ENCODE measurements at places on chromosomes 13 and 19.

DNA sequence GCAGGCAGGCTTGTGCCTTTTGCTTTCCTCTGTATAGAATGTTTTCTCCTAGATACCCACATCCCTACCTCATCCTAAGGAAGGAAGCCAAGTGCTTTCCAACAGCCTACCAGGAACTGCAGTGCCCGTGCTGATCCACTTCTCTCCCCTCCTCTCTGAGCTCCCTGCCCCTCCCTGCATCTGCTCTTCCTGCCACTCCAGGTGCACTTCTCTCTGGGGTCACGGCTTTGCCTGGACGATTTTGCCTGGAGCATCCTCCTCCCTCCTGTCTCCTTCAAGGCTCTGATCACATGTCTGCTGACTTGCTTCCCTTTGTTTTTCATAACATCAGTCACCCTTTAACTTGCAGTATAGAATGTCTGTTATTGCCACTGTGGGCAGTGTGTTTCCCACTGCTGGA, 34.7 kb upstream of the IRS2 start:
- no peak for DNase-seq

GRCh38 chr13:109309625-109310363, 476.6 kb downstream of the IRS2 start:
- no peak for DNase-seq

GRCh38 chr13:40665126-40666044, 1.1 kb downstream of the FOXO1 start:
- no peak for DNase-seq

DNA sequence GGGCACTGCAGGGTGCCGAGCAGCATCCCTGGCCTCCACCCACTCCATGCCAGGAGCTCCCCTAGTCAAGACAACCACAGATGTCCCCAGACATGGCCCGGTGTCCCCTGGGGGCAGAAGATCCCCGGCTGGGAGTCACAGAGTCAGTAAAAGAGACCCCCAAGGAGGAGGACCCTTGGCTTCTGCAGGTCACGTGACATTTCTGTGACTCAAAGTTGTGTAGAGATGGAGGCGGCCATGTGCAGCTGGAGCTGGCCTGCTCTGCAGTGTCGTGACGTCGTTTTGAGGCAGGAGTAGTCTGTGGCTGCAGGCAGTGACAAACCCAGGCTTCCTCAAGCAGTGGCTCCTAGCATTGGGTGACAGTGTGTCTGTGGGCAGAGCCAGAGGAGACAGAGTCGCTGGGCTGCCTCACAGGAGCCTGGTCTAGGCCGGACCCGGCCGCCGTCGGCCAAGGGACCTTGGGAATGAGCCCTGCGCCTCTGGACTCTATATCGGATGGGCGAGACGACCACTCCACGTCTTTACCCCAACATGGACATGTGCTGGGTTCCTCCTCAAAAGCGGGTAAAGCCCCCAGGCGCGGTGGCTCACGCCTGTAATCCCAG, 7.7 kb upstream of the DIRAS1 start:
- DNase-seq, result no peak

DNA sequence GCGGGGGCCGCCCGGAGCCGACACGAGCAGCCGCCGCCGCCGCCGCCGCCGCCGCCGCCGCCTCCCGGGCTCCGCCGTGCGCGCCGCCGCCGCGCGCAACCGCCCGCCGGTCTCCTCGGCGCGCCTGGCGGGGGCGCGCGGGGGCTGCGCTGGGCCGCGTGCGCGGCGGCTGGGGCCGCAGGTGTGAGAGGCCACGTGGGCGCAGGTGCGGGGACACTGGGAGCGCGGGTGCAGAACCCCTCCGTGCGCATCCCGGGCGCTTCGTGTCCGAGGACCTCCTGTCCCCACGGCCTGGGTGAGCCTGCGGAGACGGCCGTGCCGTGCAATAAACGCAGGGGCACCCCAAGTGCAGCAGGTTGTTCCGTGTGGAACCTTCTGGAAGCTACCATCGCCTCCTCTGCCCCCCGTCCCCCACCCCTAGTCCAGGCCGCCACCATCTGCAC, at the start of gene LINGO3:
LINGO3 (minus strand) TSS at position 41 of the 443 bp plus-strand sequence. CDS start 16,378 bp downstream, outside the sequence.
- DNase-seq, result no peak

DNA sequence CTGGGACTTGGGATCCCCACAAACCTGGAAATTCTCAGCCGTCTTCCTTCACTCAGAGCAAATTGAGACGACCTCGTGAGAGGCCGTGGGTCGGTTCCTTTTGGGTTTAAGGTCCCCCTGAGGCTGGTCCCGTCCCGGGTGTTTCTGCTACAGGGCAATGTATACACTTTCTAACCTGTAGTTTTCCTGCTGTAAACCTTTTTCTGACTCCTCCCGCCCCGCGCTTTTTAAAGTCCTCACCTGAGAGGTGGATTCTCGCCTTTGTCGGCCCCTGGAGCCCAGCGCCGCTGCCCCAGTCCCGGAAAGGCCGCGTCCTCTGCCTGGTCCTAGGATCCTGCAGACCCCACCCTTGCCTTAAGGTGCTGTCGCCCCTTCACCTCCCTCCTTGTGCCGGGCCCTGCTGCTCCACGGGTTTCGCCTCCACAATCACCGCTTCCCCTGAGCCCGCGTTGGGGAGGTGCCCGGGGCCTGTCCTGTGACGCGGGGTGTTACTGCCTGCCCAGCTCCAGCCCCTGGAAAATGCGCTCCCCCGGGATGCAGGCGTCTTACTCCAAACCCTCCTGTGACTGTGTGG, 391 bp downstream of the ZNF761 start:
- DNase-seq, result no peak

DNA sequence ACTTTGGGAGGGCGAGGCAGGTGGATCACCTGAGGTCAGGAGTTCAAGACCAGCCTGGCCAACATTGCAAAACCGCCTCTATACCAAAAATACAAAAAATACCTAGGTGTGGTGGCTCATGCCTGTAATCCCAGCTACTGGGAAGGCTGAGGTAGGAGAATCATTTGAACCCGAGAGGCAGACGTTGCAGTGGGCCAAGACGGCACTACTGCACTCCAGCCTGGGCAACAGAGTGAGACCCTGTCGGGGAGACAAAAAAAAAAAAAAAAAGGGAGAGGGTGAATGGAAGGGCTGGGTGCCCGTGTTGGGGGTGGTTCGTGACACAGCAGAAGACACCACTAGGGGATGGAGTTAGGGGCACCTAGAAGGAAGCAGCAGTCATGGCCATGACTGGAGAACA, 10.8 kb downstream of the CFD start:
- DNase-seq, result no peak
